ENCODE measurements at places on chromosomes 1 and 21. TPM values are rescaled to one million over a fixed set of nuclear protein-coding genes. Genes with fewer than 3 reads are reported as not detected.
A peak's percentile ranks its signal among the peaks of the same experiment; 100 is the strongest.

PROK1 gene
- total RNA-seq, result not detected

DNA sequence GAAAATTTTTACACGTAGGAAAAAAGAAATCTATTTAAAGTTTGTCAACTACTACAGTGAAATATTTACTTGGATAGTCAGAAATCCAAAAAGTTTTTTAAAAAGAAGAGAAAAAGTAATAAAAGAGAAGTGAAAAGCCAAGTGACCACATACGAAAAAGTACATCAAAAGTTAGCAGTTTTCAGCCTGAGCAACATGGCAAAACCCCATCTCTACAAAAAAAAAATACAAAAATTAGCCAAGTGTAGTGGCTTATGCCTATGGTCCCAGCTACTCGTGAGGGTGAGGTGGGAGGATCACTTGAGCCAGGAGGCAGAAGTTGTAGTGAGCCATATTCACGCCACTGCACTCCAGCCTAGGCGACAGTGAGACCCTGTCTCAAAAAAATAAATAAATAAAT is 5.2 kb upstream of the MR1 start:
- H3K27me3 ChIP-seq, result no peaks in the 10 kb centered on the region
- no peak overlapping the region for H3K27ac ChIP-seq
- H3K4me1 ChIP-seq, result no peaks in the 10 kb centered on the region

- H3K36me3 ChIP-seq, result no peaks in the 10 kb centered on the region
- H3K27me3 ChIP-seq, result no peaks in the 10 kb centered on the region
- no peak overlapping the region for H3K4me3 ChIP-seq
- no peak for DNase-seq
Measured at GRCh38 chr1:226816576-226816975, 53.8 kb upstream of the PSEN2 start.

KCNK2 gene
- total RNA-seq, result 0.07 TPM

DNA sequence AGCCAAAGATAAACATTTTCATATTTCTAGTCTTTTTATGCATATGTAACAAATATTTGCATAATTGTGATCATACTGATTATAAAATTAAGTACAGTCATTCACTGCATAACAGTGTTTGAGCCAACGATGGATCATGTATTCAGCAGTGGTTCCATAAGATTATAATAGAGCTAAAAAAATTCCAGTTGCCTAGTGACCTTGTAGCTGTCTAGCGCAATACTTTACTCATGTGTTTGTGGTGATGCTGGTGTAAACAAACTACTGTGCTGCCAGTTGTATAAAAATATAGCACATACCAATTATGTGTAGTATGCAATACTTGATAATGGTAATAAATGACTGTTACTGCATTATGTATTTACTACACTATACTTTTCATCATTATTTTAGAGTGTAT is 2.1 kb upstream of the S100A10 start:
- H3K4me1 ChIP-seq, result peaks cover 22% of the 10 kb centered on the region
- no peak overlapping the region for H3K27ac ChIP-seq
- DNase-seq, result no peak
- no peak overlapping the region for H3K4me3 ChIP-seq
- H3K36me3 ChIP-seq, result no peaks in the 10 kb centered on the region
- H3K27me3 ChIP-seq, result peaks cover 16% of the 10 kb centered on the region

PLPPR5 gene
- total RNA-seq, result 4.2 TPM

AMY1A gene
- total RNA-seq, result not detected

DNA sequence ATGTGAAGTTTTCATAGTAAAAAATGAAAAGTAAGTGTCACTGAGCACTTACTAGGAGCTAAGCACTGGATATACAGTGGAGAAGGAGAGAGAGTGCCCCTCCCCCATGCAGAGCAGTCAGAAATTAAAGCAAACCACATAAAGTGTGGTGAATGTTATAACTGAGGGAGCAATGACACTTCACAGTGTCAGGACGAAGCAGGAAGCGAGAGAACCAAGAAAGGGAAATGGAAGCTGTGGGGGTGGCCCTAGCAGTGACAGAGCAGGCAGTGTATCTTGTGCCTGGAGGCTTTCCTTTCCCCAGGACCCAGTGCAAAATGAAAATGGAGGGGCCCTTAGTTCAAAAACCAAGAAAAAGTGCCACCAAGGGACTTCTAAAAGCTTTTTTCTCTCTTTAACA is 21.5 kb upstream of the RCAN3 start:
- H3K4me3 ChIP-seq, result no peak overlapping the region
- H3K36me3 ChIP-seq, result no peaks in the 10 kb centered on the region
- DNase-seq, result no peak
- H3K27ac ChIP-seq, result no peak overlapping the region

GRCh38 chr1:8015036-8015808 is 10.9 kb downstream of the ERRFI1 start:
- H3K27ac ChIP-seq, result 0 out of 2 replicates have a peak overlapping the region, but pooled peaks have one; percentile 22
- no peak overlapping the region for H3K4me3 ChIP-seq
- DNase-seq, result peak; percentile 84
- H3K4me1 ChIP-seq, result peaks cover 51% of the 10 kb centered on the region
- peaks cover 29% of the 10 kb centered on the region for H3K36me3 ChIP-seq
- H3K27me3 ChIP-seq, result no peaks in the 10 kb centered on the region

GRCh38 chr1:55593298-55593697 is 378.1 kb upstream of the USP24 start:
- no peaks in the 10 kb centered on the region for H3K36me3 ChIP-seq
- no peaks in the 10 kb centered on the region for H3K4me1 ChIP-seq
- no peak overlapping the region for H3K4me3 ChIP-seq

DNA sequence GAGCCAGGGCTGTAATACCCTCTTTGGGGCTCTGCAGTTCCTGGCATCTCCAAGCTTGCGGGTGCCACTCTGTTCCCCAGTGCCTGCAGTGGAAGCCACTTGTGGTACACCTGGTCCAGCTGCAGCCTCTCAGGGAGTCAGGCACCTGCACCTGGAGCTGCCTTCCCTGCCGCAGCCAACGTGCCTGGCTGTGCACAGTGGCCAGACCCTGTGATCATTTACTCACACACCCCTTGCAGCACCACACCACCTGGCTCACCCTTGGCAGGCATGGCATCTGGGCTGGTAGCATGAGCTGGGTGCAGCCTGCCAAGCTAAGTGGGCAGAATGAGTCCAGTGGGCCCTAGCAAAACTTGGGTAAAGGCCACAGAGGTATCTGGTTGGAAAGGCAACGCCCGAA is 51.1 kb upstream of the NTPCR start:
- no peak overlapping the region for H3K4me3 ChIP-seq
- H3K4me1 ChIP-seq, result peaks cover 29% of the 10 kb centered on the region
- no peaks in the 10 kb centered on the region for H3K27me3 ChIP-seq

- H3K36me3 ChIP-seq, result no peaks in the 10 kb centered on the region
- H3K4me1 ChIP-seq, result no peaks in the 10 kb centered on the region
- H3K27ac ChIP-seq, result no peak overlapping the region
- H3K4me3 ChIP-seq, result no peak overlapping the region
- no peaks in the 10 kb centered on the region for H3K27me3 ChIP-seq
Measured at GRCh38 chr1:55381983-55382382, 166.8 kb upstream of the USP24 start.

JUN gene
- total RNA-seq, result 21.6 TPM

VHLL gene
- total RNA-seq, result not detected

- DNase-seq, result peak; percentile 81
- H3K4me3 ChIP-seq, result no peak overlapping the region
- H3K27ac ChIP-seq, result no peak overlapping the region
- H3K36me3 ChIP-seq, result no peaks in the 10 kb centered on the region
Measured at GRCh38 chr1:172429331-172430127, 9.0 kb downstream of the C1orf105 start.

HHIPL2 gene
- 0.52 TPM for total RNA-seq

DNA sequence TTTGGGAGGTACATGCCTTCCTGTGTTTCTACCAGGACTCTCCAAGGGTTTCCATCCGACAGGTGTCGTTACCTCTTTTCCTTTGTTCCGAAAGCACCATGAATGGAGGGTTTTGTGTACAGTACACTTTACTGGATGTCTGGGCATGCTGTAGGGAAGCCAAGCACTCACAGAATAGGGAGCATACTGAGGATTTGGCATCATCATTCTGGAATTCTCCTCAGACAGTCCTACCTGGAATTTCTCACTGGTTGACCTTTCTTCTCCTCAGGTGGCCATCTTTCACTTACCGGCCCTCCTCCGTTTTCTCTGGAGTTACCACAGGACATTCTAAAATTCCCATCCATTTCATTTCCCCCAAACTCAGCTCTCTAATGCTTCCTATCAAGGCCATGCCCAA is 5.9 kb upstream of the MPL start:
- H3K27ac ChIP-seq, result no peak overlapping the region
- no peaks in the 10 kb centered on the region for H3K27me3 ChIP-seq
- H3K36me3 ChIP-seq, result no peaks in the 10 kb centered on the region
- H3K4me1 ChIP-seq, result no peaks in the 10 kb centered on the region
- DNase-seq, result no peak

DNA sequence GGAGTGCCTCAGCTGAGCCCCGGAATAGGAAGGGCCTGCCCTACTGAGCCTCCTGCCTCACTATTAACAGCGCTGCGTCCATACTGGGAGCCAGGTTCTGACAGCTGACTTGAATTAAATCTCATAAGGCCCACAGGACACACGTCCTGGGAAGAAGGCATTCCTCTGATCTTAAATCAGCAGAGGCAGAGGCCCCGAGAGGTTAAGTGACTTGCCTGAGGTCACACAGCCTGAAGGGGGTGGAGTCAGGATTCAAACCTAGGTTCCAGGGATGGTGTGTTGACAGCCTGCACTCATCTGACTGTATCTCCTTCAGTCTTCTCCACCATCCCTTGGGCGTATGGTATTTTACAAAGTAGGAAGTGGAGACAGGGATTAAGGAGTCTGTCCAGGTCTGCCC is 79.8 kb downstream of the AJAP1 start:
- H3K36me3 ChIP-seq, result no peaks in the 10 kb centered on the region
- no peaks in the 10 kb centered on the region for H3K4me1 ChIP-seq
- no peak overlapping the region for H3K4me3 ChIP-seq
- no peaks in the 10 kb centered on the region for H3K27me3 ChIP-seq

DCDC2B gene
- not detected for total RNA-seq

DNA sequence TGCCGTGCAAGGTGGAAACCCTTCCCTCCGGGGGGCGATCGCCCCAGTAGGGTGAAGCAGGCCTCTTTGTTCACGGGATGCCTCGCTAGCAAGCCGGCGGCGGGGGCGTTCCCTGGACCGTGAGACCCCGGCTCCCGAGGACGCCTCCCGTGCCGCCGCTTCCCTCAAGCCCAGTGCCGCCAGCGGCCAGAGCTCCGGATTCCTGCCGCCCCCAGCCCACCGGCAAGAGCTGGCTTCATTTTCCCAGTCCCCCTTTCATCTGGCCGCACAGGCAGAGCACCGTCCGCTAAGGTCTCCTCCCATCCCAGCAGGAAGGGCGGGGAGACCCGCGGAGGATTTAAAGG is 16.3 kb downstream of the IER5 start:
- H3K4me3 ChIP-seq, result peak overlapping the region; percentile 78
- peaks cover 82% of the 10 kb centered on the region for H3K27me3 ChIP-seq
- H3K36me3 ChIP-seq, result no peaks in the 10 kb centered on the region
- peak; percentile 86 for DNase-seq

DNA sequence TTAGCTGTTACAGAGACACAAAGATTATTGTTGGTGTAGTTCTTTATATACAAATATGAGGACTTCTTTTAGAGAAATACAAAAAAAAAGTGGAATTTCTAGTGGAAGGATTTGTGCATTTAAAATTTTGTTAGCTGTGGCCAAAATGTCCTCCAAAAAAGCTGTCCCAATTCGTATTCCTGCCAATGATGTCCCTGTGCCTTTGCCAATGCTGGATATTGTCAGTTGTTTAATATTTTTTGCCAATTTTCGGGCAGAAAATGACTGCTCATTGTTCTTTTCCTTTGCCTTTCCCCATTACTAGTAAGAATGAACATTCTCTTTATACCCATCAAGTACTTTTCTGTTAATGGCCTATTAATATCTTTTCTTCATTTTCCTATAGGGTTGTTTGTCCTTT is 110.0 kb upstream of the HOOK1 start:
- H3K27ac ChIP-seq, result no peak overlapping the region
- no peaks in the 10 kb centered on the region for H3K4me1 ChIP-seq
- H3K27me3 ChIP-seq, result no peaks in the 10 kb centered on the region
- DNase-seq, result no peak
- no peaks in the 10 kb centered on the region for H3K36me3 ChIP-seq

DNA sequence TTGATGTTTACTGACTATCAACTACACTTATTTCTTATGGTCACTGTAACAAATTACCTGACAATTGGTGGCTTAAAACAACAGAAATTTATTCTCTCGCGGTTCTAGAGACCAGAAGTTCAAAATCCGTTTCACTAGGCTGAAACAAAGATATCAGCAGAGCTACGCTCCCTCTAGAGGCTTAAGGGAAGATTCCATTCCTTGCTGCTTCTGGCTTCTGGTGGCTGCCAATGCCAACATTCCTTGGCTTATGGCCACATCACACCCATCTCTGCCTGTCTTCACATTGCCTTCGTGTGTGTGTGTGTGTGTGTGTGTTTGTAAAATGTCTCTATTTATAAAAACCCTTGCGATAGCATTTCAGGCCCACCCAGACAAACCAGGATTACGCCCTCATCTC is 66.4 kb downstream of the LMX1A start:
- H3K27ac ChIP-seq, result no peak overlapping the region
- peaks cover 9% of the 10 kb centered on the region for H3K4me1 ChIP-seq
- peak; percentile 42 for DNase-seq
- no peaks in the 10 kb centered on the region for H3K27me3 ChIP-seq

GRCh38 chr1:172766462-172766861 is 107.6 kb downstream of the FASLG start:
- H3K4me1 ChIP-seq, result no peaks in the 10 kb centered on the region
- H3K36me3 ChIP-seq, result no peaks in the 10 kb centered on the region
- no peaks in the 10 kb centered on the region for H3K27me3 ChIP-seq
- no peak overlapping the region for H3K27ac ChIP-seq
- H3K4me3 ChIP-seq, result no peak overlapping the region
- DNase-seq, result no peak

GRCh38 chr1:29756085-29756484 is 519.8 kb downstream of the PTPRU start:
- no peak for DNase-seq
- no peaks in the 10 kb centered on the region for H3K4me1 ChIP-seq
- no peaks in the 10 kb centered on the region for H3K27me3 ChIP-seq
- H3K36me3 ChIP-seq, result no peaks in the 10 kb centered on the region
- no peak overlapping the region for H3K4me3 ChIP-seq

- no peak overlapping the region for H3K4me3 ChIP-seq
- no peaks in the 10 kb centered on the region for H3K27me3 ChIP-seq
- H3K36me3 ChIP-seq, result no peaks in the 10 kb centered on the region
- H3K4me1 ChIP-seq, result no peaks in the 10 kb centered on the region
- H3K27ac ChIP-seq, result no peak overlapping the region
Measured at GRCh38 chr1:228836427-228836826, 101.1 kb downstream of the RHOU start.

FMO5 gene
- total RNA-seq, result 0.35 TPM

F3 gene
- total RNA-seq, result 9.7 TPM

MYCL gene
- 38.8 TPM for total RNA-seq

GRCh38 chr1:206809504-206810084 is 37.3 kb upstream of the IL10 start:
- H3K27me3 ChIP-seq, result no peaks in the 10 kb centered on the region
- peak; percentile 37 for DNase-seq
- H3K4me1 ChIP-seq, result no peaks in the 10 kb centered on the region
- H3K27ac ChIP-seq, result no peak overlapping the region
- no peak overlapping the region for H3K4me3 ChIP-seq

GRCh38 chr1:155011004-155011416 is 8.4 kb downstream of the ZBTB7B start:
- H3K4me1 ChIP-seq, result peaks cover 40% of the 10 kb centered on the region
- no peaks in the 10 kb centered on the region for H3K36me3 ChIP-seq
- DNase-seq, result no peak
- H3K4me3 ChIP-seq, result no peak overlapping the region
- H3K27ac ChIP-seq, result no peak overlapping the region
- no peaks in the 10 kb centered on the region for H3K27me3 ChIP-seq

- H3K27me3 ChIP-seq, result no peaks in the 10 kb centered on the region
- DNase-seq, result no peak
- H3K36me3 ChIP-seq, result peaks cover 5% of the 10 kb centered on the region
- H3K27ac ChIP-seq, result no peak overlapping the region
- no peaks in the 10 kb centered on the region for H3K4me1 ChIP-seq
Measured at GRCh38 chr1:227756172-227756959, 21.1 kb downstream of the SNAP47 start.
